Activated CD8-positive, alpha-beta memory T cell treated with anti-CD3 and anti-CD28 coated beads for 1 hour (primary cell): ENCODE measurements at places on chromosomes 1 and 21.

- no peak for DNase-seq
These were observed 147.7 kb upstream of the WNT4 start for GRCh38 chr1:22290611-22291010.

DNA sequence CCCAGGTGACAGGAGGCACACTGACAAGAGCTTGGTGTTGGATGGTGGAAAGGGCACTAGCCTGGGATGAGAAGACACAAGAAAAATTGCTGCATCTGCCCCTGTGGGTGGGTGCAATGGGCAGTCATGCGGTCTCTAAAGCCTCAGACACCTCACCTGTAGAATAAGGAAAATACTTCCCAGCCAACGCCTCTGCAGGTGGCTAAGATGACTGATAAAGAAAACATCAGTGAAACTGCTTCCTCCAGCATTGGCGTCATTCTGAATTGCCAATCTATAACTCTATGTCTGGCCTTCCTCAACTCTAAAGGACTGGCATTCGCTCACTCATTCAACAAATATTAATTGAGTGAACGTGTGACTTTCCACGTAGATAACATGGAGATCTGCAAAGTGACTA lies 100.4 kb upstream of the F3 start:
- DNase-seq, result no peak

- DNase-seq, result no peak
These were observed 477 bp downstream of the ICMT start for GRCh38 chr1:6235296-6235677.

DNA sequence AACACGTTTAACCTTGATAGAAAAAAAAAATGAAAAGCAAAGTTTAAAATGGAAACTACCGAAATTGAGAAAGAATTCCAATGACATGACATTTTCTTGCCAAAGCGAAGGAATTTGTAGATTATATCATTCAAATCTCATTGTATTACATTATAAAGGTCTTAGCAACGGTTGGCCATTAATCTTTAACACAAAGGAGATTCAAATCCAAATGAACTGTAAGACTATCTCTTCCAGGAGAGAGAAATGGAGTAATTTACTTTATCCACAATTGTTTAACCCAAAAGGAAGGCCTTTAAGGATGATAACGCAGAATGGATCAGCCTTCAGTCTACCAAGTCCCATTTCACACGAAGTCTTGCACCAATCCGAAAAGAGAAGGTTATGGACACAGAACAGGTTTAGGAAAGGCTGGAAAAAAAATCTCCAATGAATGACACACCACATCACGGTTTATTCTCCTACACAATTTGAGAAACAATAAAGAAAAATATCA lies 1.5 kb downstream of the ENAH start:
- DNase-seq, result no peak

GRCh38 chr1:39080831-39081270 lies 54.7 kb downstream of the NDUFS5 start:
- DNase-seq, result no peak

DNA sequence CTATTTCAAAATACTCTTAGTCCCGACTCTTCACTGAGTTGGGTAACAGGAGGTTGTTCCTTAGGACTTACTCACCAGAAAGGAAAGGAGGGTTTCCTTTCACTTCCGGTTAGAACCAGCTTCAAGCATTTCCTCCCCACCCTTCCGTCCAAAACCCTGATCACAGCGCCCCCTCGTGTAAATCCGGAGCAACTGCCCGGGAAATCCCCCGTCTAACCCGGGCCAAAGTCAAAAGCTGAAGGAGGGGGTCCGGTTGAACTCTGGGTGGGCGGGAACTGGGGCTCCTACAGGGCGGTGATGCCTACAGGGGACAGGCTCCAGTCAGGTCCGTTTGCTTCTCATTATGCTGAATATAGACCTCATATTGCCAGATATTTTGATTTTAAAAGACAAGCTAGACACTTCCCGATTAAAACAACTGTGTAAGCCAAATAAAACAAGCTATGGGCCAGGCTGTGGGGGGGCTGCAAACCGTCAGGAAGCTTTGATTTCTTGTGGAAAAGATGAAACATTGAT lies 15.0 kb upstream of the MTARC2 start:
- DNase-seq, result peak; percentile 27

- DNase-seq, result no peak
These were observed 10.6 kb upstream of the SUMO3 start for GRCh38 chr21:44828362-44829056.

DNA sequence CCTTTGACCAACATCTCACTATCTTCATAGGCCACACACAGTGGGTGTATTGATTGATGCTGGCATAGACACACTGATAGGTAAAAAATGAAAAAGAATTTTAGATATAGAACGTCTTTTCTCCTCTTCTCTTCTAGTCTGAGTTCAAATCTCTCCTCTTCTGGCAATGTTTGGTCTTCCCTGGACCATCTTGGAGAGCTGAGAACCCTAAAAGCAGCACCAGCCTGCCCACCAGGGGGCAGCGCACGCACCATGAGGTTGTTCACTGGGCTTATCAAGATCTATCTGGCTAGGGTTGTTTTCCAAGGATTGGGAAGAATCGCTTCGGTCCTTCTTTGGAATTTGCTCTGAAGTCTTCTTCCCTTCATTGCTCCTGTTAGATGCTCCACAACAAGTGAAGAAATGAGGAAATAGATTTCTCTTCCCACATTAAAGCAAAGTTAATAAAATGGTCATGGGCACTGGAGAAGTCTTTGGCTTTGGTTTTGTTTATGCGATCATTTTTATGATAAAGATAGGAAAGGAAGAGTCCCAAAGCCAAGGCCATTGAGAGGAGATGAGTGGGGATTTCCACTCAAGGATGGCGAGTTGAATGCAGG lies 104.0 kb upstream of the OLIG2 start:
- DNase-seq, result no peak

- DNase-seq, result no peak
These were observed 36.1 kb downstream of the COA6 start for GRCh38 chr1:234409328-234409727.

DNA sequence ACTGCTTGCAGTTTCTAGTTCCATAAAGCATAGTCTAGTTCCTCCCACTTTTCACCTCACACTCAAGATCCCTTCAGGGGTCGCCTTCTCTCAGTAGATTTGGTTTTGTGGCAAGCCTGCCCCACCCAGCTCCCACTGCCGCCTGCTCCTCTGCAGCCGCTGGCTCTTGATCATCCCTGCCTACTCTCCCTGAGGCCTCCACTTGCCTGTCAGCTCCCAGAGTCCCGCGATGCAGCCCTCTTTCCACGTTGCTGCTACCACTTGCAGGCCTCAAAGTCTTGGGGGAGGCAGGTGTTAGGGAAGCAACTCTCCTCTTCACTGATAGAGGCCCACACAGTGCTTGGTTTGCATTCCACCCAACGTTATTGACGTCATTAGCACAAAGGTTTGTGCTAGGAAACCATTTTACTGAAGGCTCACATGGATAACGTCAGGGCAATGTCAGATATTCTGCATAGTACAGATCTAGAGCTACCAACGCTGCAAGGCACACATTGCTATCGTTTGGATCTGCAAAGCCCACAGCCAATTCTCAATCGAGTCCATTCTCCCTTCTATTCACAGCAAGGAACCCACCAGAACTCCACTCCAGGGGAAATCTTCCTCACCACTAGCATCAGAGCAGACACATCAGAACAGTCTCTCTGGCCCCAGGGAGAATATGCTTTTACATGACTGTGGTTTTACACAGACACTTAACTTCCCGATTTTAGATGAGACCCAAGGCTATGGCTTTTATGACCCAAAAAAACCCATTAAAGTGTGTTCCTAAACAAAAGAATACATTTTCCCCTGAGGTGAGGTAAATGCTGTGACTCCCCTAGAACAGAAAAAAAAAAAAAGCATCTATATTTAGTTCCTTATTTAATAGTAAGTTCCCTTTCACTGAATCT lies 519.5 kb upstream of the CAMK1G start:
- DNase-seq, result no peak

DNA sequence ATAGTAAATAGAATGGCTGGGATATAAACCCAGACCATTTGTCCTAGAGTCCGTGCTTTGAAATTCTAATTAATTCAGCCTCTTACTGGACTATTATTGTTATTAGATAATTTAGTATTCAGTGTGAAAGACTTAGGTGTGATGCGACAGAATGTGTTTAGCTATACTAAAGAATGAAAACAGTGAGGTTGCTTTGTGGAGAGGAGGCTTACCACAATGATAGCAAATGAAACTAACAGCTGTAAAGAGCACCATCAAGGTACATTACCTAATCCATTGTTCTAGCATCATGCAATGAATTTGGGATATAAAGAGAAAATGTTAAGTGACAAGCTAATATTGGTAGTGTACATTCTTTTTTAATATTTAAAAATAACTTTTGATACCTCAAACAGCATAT lies 911.1 kb downstream of the KCNT2 start:
- no peak for DNase-seq

GRCh38 chr21:41121785-41122415 lies 46.1 kb upstream of the BACE2 start:
- no peak for DNase-seq

GRCh38 chr1:12435639-12436344 lies 182.2 kb downstream of the DHRS3 start:
- no peak for DNase-seq

GRCh38 chr21:15031790-15032357 lies 32.9 kb downstream of the NRIP1 start:
- no peak for DNase-seq

DNA sequence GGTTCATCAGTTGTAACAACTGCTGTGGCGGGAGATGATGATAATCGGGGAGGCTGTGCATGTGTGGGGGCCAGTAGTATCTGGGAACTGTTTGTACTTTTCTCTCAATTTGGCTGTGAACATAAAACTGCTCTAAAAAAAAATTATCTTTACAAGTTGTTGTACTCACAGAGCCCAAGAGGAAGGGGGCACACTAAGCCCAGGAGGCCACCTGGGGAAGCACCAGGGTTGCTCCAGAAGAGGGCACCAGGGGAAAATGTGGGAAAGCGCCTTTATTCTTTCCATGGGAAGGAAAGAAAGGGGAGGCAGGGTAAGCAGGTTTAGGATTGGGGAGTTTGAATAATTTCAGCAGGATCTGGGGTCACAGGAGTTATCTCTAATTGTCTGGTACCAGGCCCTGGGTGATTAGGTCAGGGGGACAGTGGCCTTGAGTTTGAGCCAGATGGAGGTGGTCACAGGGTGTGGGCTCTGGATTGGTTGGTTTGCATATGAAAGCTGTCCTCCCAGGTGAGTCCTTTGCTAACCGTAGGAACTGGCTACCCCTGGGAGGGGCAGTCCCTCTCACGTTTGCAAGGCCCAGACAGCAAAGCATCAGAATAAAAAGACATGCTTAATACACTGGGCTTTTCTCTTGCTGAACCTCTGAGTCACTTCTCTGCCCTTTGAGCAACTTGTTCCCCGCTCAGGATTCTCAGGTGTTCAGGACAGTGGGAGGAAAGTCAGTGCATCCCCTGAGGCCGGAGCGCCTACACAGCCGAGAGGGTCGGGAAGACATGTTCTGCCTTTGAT lies 11.2 kb downstream of the MYOC start:
- DNase-seq, result no peak

GRCh38 chr1:203117611-203118575 lies 9.6 kb upstream of the ADORA1 start:
- DNase-seq, result no peak

DNA sequence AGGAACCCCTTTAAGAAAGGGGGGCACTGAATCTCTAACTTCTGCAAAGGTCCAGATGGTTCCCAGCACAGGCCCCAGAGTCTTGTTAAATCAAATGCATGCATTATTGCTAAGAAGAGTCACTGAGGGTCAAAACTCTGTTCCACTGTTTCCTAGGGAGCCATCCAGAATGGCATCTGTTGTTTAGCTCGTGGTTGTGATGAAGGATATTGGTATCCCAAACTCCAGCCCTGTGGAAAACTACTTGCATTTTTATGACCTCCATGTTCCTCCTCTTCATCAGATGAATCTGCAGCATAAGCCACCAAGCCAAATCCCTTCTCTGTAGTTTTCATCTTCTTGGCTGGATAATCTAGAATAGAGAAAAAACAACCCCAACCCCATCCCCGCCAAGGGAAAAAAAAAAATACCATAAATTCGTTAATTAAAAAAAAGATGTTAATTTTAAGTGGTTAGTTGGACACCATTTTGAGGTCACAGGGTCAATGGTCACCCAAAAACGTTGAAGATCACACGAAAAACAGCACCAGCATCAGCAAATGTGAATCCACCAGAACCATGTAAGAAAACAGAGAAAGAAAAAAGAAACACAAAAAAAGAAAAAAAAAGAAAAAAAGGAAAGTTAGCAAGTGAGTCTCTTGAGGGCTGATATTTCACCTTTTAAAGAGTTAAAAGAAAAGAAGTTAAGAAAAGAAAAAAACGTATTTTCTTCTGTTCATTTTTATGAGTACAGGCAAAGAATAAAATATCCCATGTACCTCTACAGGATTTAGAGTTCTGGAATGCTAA lies 3.0 kb upstream of the RIT1 start:
- no peak for DNase-seq

- DNase-seq, result no peak
These were observed 12.9 kb upstream of the ENO1 start for GRCh38 chr1:8891401-8891800.

GRCh38 chr21:29462479-29462878 lies 163.8 kb downstream of the BACH1 start:
- no peak for DNase-seq

DNA sequence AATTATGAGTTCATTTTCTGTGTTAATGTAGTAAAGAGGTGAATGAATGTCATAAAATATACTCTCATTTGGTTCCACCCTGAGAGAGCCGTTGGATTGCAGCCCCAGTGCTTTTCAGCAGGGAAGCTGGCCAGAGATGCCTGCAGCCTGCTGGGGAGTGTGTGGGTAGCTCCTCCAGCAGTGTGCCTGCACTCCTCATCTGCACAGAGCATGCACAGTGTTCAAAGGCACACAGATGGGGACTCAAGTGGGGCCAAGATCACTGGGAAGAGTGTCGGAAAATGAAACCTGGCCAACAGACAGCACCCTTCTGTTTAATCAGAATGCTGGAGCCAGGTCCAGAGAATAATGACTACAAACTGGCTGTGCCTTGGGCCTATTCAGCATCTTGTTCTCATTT lies 206.8 kb downstream of the ST6GALNAC3 start:
- DNase-seq, result no peak

GRCh38 chr1:156766298-156767100 lies 836 bp upstream of the PRCC start:
- DNase-seq, result no peak

DNA sequence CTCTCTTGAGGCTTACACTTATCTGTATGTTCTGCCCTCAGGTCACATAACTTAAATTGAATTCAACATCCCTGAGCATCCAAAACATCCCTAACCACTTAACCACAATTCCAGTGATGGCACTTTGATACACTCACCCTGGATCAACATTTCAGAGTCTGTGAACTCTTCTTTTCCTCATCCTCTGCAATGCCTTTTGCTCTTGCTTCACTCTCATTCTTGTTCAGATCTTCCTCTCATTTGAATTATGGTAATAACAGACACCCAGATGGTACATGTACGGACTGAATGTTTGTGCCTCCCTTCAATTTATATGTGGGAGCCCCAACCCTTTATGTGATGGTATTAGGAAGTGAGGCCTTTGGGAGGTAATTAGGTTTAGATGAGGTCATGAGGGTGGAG lies 33.4 kb downstream of the PTGER3 start:
- DNase-seq, result no peak

DNA sequence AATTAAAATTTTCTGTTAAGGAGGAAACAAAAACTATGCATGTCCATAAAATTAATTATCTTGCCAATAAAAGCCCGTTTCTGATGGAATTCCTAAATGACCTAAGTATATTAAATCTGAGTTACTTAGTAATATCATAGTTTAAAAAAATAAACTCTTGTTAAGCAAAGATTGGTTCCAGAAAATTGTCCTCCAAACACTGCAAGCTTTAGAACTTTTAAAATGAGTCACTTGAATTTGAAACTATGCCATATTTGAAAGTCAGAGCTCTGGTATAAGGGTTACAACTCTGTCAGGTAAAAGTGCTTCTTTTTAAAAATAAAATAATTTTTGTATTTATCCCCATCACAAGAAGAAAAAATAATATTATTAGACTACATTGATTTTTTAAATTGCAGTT lies 409.5 kb downstream of the PLPP3 start:
- no peak for DNase-seq
